ENCODE measurements at places on chromosomes 2 and 18.
A peak's percentile ranks its signal among the peaks of the same experiment; 100 is the strongest.

GRCh38 chr2:154532763-154533162 lies 165.7 kb upstream of the KCNJ3 start:
- DNase-seq = no peak

DNA sequence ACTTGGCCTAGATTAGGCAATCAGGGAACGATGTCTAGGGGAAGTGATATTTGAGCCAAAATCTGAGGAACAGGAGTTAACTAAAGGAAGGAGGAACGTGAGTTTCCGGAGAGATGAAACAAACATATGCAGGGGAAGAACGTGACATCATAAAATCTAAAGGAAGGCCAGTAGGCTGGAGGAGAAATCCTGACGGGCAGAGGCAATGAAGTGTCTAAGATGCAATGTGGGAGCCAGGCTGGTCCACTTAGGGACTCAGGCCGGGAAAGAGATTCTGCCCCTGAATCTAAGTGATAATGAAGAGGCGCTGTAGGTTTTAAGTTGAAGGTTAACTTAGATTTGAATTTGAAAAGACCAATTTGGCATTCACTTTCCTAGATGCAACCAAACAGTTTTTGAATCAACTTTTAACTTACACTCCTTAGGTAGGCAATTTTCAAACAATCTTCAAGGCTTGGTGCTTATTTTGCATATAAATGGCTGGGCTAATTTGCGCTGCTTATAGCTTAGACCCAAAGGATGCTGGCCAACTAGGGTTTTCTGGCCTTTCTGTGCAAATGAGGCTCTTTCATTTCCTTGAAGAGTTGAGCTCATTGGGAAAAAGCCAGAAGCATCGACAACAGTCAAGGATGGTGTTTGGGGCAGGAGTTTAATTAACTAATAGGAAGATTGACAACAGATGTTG lies 221.7 kb downstream of the SOX11 start:
- DNase-seq = no peak

- peak; percentile 61 for DNase-seq
Measured at GRCh38 chr2:190119257-190119656, 56.7 kb upstream of the MSTN start.

- DNase-seq = no peak
Measured at GRCh38 chr2:31335921-31336585, 78.5 kb downstream of the XDH start.

DNA sequence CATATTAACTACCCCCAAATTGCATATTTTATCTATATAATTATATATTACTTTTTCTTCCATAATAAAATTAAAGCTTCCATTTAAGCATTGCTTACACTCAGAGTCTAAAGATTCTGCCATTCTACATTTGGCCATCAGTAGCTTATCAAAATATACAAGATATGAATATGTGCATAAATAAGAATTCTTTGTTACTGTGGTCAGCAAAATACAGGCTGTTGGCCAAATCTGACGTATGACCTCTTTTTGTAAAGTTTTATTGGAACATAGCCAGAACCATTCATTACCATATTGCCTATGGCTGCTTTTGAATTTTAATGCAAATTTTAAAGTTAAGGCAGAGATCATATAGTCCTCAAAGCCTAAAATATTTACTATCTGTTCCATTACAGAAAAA lies 643.9 kb upstream of the VRK2 start:
- no peak for DNase-seq

- no peak for DNase-seq
Measured at GRCh38 chr2:70534183-70534836, 19.3 kb downstream of the TGFA start.

GRCh38 chr18:13165636-13166423 lies 52.7 kb upstream of the LDLRAD4 start:
- DNase-seq = no peak

- no peak for DNase-seq
Measured at GRCh38 chr2:74860521-74860920, 26.6 kb downstream of the HK2 start.

DNA sequence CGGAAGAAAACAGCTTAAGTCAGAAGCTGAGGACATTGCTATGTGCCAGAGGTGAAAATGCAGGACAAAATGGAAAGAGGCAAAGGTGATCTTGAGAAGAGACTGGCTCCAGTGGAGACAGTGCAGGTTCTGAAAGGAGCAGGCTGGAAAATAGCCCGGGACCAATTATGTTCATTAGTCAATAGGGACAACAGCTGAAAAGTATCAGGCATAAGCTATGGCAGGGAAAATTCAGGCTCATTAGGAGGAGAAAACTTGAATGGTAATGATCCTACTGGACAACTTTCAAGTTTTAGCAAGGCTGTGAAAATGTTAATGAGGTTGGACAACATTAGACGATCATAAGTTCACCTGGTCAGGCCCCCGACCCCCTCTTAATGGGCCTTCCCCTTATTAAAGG lies 60.2 kb downstream of the GALNT14 start:
- no peak for DNase-seq

DNA sequence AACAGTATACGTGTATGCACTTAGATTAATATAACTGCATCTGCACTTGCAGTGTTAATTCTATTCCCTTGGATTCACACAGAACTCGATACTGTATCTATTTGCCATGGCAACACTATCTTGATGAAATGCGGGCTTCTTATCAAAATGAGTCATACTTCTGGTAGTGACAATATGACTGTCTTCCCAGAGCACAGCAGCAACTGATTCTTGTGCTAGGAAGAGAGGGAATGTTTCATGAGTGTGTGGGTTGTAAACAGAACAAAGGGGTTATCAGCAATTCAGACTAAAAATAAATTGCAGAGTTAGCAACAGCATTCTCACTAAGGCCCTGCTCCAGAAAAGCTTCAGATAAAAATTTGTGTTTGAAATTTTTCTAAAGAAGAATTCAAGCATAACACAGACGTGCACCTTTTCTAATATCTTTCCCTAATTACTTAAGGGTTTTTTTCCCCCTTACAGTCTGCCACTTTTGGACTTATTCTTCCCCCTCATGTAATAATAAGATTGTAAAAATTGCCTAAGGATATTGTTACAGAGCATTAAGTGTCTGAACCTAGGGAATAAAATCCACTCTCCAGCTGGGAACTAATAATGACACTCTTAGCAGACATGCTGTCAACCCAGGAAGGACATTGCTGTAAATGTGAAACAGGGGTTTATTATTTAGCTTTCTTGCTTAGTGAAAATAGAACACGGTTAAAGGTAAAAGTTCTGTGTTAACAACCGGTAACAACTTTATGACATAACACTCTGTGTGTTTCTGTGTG lies 99.9 kb upstream of the SLC38A11 start:
- DNase-seq = no peak

- no peak for DNase-seq
Measured at GRCh38 chr18:77750006-77750405, 500.4 kb downstream of the GALR1 start.

DNA sequence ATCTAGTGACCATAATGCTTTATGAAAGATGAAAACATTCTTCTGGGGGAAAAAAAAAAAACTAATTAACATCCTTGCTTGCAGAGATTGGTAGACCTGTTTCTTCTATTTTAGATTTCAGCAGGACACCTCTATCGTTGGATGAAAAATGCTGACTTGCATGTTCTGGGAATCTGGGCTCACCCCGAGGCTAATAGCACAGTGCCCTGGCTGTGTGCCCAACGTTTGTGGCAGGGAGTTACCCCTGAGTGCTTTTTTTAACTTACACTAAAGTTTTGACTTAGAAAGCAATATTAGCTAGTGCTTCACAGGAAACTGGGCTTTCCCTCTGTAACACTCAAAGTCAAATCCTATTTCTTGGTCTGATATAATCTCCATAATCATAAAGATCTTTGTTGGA lies 233.2 kb downstream of the SLC8A1 start:
- peak; percentile 16 for DNase-seq

GRCh38 chr18:4658804-4659203 lies 203.7 kb upstream of the DLGAP1 start:
- no peak for DNase-seq

DNA sequence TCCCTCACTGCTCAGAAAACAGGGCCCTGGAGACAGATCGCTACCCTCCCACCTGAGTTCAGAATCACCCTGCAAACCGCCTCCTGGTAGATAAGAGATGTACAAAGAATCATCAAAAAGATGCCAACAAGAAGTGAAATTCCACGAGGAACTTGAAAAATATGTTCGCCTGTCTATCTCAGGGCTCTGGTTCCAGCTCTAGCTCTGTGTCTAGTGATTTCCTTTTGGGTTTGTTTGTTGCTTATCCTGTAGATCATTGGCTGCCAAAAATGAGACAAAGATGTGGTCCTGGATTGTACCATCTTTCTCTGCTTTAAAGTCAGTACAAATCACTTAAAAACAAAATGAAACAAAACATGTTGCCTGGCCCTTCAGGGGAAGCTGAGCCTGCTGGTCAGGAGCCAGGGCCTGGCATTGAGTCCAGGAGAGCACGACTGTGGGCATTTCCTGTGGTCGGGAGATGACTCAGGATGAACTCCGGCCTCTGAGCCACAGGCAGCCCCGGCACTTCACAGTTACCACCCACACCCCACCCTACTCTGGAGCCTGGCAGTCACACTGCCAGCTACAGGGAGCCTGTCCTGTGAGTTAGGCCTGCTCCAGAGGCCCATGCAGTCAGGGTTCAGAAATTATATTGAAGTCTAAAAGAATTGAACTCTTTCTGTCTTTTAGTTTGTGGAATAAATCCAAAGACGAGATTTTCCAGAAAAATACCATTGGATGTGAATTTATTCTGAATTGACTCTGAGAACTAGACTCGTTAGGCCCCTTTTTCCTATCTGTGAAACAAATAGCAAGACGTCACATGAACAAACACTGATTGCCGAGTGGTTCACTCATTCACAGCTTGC lies 8.0 kb upstream of the ITGB6 start:
- peak; percentile 75 for DNase-seq

DNA sequence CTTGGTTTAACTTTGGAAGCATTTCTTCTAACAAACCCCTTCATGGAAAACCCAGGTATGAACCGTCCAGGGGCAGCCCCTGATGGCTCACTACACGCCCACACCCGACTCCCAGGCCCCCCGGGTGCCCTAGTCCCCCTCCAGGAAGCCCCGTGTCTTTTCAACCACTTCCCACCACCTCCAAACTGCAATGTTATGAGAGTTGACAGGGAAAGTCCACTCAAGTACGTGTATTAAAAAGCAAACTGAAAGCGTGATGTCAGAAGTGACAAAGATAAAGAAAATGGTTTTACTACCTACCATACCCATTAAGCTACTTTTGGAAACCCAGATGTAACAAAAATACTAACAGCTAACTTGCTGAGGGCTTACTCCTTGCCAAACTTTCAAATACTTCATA lies 51.5 kb downstream of the L3MBTL4 start:
- DNase-seq = no peak

GRCh38 chr2:212979799-212980198 lies 171.6 kb downstream of the IKZF2 start:
- no peak for DNase-seq

GRCh38 chr2:105571445-105571987 lies 172.7 kb upstream of the FHL2 start:
- DNase-seq = no peak

DNA sequence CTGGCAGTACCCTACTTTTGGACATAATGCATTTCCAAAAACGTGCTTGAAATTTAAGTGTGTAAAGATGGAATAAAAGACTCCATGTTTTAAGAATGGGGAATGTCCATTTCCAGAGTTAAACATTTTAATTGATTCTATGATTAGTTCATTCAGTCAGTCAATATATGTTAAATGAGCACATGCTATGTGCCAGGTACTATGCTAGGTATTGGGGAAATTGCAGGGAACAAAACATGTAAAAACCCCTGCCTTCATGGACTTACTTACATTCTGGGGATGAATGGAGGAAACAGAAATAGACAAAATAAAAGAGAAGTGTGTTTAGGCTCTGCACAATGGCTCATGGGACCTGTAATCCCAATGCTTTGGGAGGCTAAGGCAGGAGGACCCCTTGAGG lies 288.6 kb downstream of the MTX2 start:
- no peak for DNase-seq

DNA sequence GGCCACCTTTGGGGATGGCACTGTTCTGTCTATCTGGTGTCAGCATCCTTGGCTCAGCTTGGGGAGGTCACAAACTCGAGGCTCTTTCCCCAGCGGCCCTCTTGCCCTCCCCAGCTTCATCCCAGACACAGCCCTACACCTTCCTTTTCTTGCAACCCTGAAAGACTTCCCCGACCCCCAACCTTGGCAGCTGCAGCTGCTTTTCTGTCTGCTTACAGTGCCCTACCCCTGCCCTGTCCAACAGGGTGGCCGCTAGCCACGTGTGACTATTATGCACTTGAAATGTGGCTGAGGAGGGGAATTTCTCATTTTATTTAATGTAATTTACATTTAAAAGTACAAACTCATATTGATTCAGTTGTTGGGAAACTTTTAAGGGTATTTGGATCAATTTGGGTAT lies 41.3 kb downstream of the NGEF start:
- DNase-seq = no peak

DNA sequence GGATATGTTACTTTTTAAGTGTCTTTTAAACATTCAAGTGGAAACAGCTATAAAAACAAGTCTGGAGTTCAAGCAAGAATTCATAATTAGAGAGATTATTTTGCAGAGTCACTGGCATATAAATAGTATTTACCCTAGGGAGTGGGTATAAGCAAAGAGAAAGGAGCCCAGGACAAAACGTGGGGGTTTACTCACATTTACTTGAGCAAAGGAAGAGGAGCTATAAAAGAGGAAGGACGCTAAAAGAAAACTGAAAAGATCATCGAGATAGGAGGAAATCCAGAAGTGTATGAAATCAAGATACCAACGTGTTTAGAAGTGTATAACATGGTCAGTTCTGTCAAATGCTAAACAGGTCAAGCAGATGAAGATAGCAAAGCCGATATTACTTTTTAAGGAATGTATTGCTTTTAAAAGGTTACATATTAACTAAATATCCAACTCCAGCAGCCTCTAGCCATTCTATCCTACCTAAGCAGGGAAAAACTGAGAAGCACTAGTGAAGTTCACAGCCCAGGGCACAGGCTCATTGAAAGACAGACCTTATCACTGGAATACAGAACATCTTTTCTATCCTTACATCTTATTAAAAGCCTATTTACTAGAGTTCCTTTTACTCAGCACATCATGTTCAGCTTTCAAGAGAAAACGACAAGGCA lies 8.6 kb downstream of the KANSL1L start:
- no peak for DNase-seq

DNA sequence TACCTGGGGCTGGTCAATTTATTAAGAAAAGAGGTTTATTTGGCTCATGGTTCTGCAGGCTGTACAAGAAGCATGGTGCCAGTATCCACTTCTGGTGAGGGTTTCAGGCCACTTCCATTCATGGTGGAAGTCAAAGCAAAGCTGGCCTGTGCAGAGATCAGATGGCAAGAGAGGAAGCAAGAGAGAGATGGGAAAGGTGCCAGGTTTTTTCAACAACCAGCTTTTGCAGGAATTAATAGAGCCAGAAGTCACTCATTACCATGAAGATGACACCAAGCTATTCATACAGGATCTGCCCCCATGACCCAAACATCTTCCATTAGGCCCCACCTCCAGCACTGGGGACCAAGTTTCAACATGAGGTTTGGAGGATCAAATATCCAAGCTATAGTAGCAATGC lies 56.8 kb upstream of the ST3GAL5 start:
- DNase-seq = no peak

- DNase-seq = no peak
Measured at GRCh38 chr2:239388236-239389151, 12.3 kb downstream of the HDAC4 start.

Measured in right lobe of liver (tissue), 6 donors.